SK-N-MC (cell line): ENCODE measurements at places on chromosomes 2 and 18.
A peak's percentile ranks its signal among the peaks of the same experiment; 100 is the strongest.

GRCh38 chr2:111184725-111185310 is 64.1 kb downstream of the BCL2L11 start:
- DNase-seq = no peak

DNA sequence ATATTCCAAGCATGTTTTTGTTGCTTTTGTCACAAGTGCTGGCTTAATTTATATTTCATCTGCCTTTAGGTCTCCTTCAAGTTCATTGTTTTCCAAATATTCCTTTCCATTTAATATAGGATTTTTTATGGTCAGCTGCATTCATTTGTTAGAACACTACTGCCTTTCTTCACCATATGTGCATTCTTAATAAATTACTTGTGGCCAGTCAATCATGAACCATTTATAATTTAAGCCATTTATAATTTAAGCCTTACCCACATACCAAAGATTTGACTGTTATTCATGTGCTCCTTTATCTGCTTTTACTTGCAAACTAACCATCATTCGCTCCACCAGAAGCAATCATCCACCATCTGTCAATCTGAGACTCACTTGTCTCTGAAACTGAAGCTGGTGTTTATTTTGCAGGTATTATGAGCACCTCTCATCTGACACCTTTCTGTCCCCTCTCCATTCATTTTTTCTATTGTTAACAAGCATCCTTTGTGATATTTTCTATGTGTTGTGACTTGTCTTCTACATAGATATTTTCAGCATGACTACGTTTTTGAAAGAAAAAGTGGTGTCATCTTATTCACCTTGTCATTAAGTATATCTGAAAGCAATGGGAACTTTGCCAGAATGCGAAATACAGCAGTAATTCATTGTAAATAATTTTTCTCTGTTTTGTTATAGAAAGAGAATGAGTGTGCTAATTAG is 786.8 kb downstream of the KCNJ3 start:
- DNase-seq = no peak

GRCh38 chr18:35122586-35123224 is 81.5 kb downstream of the MAPRE2 start:
- DNase-seq = no peak

- no peak for DNase-seq
These were observed 653.7 kb downstream of the DCDC2C start for GRCh38 chr2:4357121-4357520.

DNA sequence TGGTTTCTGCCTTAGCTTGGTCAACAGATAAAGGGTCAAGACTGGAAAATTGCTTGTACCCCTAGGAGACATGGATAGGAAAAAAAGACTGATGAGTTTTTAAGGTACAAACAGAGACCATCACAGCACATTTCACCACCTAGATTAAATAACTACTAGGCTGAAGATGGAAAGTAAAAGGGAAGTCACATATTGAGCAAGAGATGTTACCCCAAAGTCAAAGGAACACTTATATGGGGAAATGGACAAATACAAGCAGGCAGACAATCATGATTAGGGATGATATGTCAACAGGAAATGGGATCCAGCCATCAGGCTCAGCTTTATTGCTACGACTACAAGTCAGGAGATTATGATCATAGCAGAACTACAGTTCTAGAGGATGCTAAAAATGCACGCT is 1643.1 kb upstream of the CELF4 start:
- DNase-seq = no peak

GRCh38 chr18:80200171-80200931 is 47.0 kb downstream of the PARD6G start:
- no peak for DNase-seq

DNA sequence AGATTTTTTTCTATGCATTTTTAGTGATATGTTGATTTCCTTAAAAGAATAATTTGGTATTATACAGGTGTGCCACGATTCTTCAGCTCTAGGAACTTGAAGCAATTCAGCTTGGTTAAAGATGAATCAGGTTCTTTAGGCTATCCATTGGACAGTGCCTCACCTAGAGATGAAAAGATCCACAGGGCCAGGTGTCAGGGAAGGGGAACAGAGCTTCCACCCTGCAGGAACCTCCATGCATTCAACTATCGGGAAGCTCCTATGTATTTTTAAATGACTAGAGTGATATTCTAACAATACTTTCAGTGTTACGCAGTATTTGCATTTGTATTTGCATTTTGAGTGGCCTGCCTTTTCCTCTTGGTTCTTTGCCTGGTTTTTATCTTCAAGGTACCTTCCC is 40.2 kb downstream of the PKP4 start:
- DNase-seq = no peak

GRCh38 chr2:222318026-222318711 is 19.4 kb upstream of the PAX3 start:
- DNase-seq = peak; percentile 65

DNA sequence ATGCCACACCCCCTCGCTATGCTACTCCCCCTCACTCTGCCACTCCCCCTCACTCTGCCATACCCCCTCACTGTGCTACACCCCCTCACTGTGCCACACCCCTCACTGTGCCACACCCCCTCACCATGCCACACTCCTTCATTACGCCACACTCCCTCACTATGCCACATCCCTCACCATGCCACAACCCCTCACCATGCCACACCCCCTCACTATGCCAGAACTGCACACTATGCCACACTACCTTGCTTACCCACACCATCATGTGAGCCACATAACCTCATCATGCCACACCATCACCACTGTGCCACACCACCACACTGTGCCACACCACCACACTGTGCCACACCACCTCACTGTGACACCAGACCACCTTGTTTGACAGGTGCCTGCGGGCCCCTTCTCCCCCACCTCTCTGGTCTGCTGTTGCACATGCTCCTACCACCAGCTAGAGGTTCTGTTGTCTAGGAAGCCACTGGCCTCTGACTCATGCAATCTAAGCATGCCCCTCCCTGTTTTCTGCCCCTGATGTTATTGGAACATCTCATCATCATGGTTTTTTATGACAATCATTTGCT is 22.0 kb downstream of the MARCHF4 start:
- DNase-seq = no peak

GRCh38 chr18:57959278-57959677 is 84.7 kb upstream of the NEDD4L start:
- peak; percentile 8 for DNase-seq

- DNase-seq = no peak
These were observed 511.7 kb downstream of the EPHA4 start for GRCh38 chr2:221060376-221060775.

DNA sequence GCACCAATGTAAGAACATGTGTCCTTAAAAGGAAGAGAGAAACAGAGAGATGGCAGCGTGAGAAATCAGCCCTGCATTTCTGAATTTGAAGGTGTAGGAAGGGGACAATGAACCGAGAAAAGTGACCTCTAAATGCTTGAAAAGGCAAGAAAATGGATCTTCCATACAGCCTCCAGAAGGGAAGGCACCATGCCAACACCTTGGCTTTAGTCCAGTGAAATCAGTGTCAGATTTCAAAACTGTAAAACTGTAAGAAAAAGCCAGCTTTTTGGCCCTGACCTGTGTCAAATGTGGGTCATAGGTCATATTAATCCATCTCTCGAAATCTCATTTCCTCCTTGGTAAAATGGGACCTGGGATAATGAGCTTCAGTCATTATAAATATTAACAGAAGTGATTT is 762.3 kb downstream of the DCDC2C start:
- no peak for DNase-seq

- no peak for DNase-seq
These were observed 440.3 kb upstream of the MC4R start for GRCh38 chr18:60812921-60813320.

DNA sequence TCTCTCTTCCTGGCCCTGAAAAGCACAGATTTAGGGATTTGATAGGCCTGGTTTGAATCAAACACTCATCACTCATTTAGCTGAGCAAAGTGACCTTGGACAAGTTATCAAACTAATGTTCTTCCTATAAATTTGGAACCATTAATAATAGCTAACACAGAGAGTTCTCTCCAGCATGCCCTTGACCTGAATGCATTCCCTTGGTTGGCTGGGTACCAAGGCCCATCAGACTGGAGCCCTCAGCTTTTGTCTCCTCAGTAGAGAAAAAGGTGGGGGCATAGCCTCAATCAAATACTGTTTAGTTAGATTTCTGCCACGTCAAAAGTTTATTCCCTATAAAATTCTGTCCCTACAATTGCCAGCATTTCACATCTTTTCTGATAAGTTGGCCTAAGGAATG is 13.8 kb upstream of the MRPL19 start:
- DNase-seq = no peak

DNA sequence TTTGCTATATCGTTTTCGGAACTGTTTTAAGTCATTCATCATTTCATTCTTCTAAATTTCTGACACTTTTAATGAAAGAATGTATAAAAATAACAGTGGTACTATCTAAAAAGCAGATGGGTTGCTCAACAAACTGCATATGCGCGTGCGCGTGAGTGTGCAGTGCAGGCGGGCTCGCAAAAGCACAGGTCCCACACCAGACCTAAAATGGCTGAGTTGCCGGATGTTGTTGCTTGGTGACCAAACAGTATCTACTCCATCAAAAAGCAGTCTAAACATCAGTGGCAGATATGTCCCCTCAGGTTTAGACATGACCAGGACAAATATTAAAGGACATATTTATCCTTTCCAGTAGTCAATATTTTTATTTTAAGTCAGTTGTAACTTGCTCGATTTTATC is 5.1 kb downstream of the NOL4 start:
- no peak for DNase-seq

DNA sequence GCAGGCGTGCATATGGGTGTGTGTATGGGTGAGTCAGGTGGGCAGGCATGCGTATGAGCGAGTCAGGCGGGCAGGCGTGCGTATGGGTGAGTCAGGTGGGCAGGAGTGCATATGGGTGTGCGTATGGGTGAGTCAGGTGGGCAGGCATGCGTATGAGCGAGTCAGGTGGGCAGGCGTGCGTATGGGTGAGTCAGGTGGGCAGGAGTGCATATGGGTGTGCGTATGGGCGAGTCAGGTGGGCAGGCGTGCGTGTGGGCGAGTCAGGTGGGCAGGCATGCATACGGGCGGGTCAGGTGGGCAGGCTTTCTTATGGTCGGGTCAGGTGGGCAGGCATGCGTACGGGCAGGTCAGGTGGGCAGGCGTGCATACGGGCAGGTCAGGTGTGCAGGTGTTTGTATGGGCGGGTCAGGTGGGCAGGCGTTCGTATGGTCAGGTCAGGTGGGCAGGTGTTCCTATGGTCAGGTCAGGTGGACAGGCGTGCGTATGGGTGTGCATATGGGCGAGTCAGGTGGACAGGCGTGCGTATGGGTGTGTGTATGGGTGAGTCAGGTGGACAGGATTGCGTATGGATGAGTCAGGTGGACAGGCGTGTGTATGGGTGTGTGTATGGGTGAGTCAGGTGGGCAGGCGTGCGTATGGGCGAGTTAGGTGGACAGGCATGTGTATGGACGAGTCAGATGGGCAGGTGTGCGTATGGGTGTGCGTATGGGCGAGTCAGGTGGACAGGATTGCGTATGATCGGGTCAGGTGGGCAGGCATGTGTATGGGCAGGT is 28.7 kb upstream of the KLF11 start:
- DNase-seq = no peak

- no peak for DNase-seq
These were observed 149.9 kb downstream of the GFPT1 start for GRCh38 chr2:69237070-69237670.

DNA sequence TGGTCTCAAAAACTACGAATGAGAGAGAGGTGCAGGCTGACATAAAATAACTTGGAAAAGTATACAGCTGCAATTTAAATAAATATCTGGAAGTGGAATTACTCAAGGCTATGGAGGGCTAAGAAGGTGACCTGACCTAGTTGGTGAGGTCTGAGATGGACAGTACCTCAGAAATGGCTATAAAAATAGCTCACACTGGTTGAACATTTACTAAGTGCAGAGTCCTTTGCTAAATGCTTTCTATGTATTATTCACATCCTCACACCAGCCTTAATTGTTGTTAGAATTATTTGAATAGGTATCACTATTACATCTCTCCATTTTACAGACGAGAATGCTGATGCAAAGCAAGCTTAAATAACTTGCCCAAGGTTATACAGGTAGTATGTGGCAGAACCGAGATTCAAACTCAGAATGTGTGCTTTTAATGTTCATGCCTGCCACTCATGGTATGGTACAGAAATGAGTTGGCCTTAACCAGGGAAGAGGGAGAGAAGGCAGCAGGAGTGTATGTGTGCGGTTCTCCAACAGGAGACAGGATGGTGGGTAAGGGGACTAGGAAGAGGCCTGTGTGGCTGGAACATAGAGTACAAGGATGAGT is 37.4 kb downstream of the MRPL44 start:
- DNase-seq = no peak

DNA sequence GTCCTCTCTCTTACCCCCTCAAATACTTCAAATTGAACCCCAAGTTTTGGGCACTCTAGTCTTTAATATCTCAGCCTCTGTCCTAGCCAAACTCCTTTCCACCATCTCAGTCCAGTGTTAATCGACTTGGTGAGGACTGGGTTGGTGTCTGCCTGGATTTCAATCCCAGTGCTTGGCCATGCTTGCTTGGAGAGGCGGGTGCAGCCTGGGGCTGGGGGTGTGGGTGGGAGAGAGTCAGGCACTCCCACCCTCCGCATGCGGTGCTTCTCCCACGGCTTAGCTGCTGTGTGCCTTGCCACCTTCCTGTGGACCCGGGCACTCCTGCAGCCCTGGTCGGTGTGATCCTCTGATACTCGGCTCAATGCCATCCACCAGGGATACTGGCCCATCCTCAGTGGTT is 220.8 kb upstream of the HDAC4 start:
- DNase-seq = no peak

- no peak for DNase-seq
These were observed 633.2 kb downstream of the FBXO15 start for GRCh38 chr18:73514449-73514848.

- DNase-seq = no peak
These were observed 307.1 kb downstream of the OSR1 start for GRCh38 chr2:19051203-19051831.

DNA sequence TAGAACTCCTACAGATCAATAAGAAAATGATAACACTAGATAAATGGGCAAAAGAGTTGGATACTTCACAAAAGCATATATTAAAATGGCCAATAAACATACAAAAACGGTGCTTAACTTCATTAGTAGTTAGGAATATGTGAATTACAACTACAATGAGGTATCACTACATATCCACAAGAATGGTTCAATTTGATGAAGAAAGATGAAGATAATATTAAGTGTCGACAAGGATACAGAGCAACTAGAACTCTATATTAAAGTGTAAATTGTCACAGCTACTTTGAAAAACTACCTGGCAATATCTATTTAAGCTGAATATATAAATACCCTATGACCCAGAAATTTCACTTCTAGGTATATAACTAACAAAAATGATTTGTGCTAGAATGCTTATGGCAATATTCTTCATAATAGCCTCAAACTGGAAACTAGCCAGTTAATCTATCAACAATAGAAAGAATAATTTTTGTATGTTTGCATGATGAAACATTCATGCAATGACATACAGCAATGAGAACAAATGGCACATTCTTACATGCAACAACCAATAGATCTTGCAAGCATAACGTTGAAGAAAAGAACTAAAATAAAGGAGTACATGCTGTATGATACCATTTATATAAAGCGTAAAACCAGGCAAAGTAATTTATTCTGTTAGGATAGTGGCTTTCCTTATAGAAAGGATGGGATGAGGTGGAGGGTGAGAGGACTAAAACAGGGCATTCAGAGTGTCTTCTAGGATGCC is 290.2 kb upstream of the SESTD1 start:
- DNase-seq = no peak
